Stimulated activated memory B cell treated with anti-CD40 and anti-IgM and Interleukin-4, amounts not matched to agents 10 μg/mL and 1 μg/mL and 100 μg/mL, for 72 hours (primary cell): ENCODE measurements at places on chromosomes 3 and 15.

- ATAC-seq: peak; percentile 47
These were observed 49.1 kb downstream of the NEK11 start for GRCh38 chr3:131075632-131076328.

GRCh38 chr3:194489736-194490612 is 3.2 kb upstream of the ATP13A3 start:
- ATAC-seq: peak; percentile 61

DNA sequence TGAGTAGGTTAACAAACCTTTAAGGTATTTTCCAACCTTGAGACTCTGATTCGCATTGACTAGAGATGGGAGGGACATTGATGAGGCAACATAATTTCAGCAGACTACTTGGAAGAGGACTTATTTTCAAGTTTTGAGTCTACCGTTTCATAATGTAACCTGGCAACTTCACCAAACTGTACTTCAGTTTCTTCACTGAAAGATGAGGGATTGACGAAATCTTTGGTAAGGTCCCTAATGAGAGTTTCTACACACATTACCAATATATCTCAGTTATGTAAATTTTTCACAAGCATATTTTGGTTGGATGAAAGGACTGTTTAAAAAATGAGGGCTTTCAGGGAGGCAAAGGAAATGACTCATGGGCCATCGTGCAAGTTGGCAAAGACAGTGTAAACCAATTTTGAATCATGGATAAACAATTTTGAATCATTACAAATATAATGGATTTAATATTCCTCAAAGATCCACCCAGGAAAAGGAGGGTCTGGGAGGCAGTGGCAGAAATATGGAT is 28.7 kb upstream of the SEMA6D start:
- ATAC-seq: no peak

DNA sequence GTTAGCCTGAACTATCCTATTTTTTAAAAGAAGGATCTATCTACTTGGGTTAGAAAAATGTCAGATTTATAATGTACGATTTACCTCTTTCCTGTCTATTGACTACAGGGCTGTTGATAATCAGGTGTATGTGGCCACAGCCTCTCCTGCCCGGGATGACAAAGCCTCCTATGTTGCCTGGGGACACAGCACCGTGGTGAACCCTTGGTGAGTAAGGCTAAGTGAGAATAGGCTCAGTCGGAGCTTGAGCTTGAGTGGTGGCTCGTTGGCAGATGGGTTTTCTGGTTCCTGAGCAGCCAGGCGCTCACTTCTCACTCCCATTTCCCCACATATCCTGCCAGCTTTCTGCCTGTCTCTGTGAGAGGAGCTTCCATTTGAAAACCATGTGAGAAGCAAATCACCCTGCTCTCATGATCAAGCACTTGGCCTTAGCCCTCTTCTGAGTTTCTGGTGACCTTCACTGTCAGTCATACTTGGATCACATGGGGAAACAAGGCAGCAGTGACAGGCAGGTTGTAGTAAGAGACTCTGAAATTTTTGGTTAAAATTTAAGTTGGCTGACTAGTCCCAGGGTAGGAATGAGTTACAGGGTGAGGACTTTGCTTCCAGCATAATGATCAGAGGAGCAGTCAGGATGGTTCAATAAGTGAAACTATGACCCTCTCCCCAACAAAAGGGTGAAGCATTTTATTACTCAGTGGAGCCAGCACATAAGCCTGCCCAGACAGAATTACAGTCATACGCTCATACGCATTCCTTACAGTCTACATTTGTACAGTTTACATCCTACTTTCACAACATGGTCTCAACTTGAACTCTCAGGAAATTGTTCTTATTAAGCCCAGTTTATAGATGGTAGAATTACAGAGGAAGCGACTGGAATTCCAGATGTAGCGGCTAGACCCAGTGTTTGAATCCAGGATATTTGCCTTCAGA is 18.0 kb downstream of the NIT2 start:
- no peak for ATAC-seq

GRCh38 chr3:190097025-190097424 is 23.7 kb downstream of the P3H2 start:
- no peak for ATAC-seq

GRCh38 chr15:71715914-71716313 is 94.4 kb upstream of the NR2E3 start:
- ATAC-seq: no peak

DNA sequence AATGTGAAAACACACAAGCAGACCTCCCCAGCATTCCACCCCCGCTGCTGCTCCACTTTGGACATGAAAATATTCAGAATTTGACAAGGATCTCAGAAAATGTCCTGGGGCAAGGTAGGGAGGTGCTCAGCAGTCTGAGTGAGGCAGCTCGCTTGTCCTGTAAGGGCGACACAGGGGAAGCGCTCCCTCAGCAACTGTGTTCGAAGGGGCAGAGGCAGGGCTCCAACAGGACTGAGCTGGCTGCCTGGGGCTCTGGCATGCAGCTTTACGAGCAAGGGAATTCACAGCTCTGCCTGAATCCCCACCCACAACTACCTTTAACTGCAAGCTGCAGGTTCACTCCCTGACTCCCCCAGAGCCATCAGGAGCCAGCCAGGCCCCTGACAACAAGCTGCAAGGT is 287.0 kb upstream of the LYSMD4 start:
- peak; percentile 20 for ATAC-seq
